ENCODE measurements at places on chromosomes 1 and 21. TPM values are rescaled to one million over a fixed set of nuclear protein-coding genes. Genes with fewer than 3 reads are reported as not detected.

- DNase-seq, result no peak
Measured at GRCh38 chr1:154726896-154727753, 119.1 kb upstream of the ADAR start.

DNA sequence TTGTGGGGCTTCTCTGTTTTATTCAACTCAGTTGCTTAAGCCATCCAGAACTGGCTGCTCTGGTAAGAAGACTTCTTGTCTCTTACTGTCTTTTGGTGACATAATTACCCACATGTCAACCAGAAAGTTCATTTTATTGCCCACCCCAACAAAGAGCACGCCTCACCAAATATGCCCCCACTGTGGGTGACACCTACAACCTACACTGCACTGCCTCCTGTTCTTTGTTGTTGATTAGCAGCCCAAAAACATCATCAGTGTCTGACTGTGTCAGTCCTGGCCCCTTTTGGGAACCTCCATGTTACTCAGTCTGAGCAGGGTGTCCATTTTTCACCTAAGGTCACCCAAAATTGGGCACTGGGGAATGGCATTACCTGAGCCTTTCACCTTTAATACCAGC lies 49.3 kb downstream of the ZNF678 start:
- DNase-seq, result no peak

GRCh38 chr1:59296358-59297256 lies at the start of gene FGGY:
Gene FGGY, plus strand, starts transcription at chr1:59297094. Its CDS starts 24,456 bp downstream, at chr1:59321550.
- peak; percentile 99 for DNase-seq

DNA sequence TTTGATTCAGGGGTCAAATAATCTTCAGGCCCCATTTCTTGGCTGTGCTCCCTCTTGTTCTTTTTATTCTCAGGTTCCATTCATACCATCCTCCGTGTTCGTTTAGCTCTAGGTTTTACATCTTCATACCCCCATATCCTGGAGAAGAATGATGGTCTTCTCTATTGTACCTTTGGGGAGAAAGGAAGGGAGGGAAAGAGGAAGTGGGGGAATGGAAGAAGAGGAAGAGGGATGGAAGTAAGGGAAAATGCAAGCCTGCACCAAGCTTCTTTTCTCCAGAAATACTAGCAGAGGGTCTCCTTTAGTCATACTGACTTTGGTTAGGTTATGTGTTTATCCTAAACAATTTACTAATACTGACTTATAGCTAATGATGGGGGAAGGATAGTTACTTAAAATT lies 52.4 kb downstream of the FNBP1L start:
- DNase-seq, result no peak

DNA sequence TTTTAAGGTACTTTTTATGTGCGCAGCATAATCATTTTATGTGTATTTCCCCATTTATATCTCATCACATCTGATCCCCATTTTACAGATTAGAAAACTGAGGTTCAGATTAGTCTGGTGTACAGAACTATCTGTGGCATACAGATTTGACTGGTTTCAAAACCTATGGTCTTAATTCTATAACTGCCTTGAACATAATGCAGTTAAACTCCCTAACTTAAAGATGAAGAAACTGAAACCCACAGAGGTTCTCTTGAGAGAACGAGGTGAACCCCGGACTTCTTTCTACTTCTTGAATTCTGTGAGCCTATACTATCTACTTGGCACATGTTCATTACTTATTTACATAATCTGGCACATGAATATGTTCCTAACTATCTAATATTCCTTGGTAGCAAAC lies 479.1 kb downstream of the AGBL4 start:
- DNase-seq, result no peak

- DNase-seq, result peak; percentile 68
Measured at GRCh38 chr1:3012456-3013291, 8.6 kb upstream of the ACTRT2 start.

GRCh38 chr1:51444534-51445192 lies 74.4 kb downstream of the EPS15 start:
- no peak for DNase-seq

- DNase-seq, result no peak
Measured at GRCh38 chr1:167499664-167500101, 18.6 kb downstream of the CD247 start.

- DNase-seq, result no peak
Measured at GRCh38 chr1:159181328-159182024, 10.1 kb downstream of the CADM3 start.

DNA sequence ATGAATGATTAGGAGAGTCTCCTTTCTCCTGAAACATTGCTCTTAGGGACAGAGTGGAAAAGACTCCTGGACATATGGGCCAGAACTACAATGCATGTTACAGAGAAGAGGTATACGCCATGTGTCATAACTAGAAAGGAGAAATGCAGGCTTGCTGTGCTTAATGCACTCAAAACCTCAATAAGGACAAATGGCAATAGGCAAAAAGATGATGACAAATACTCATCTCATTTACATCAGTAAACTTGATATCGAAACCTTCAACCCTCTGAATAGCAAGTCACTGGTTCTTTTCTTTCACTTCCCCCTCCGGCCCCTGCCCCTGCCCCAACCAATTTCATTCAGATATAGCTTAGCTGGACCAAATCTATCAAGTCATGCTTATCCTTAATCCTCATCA lies 1.9 kb upstream of the GPR88 start:
- no peak for DNase-seq

DNA sequence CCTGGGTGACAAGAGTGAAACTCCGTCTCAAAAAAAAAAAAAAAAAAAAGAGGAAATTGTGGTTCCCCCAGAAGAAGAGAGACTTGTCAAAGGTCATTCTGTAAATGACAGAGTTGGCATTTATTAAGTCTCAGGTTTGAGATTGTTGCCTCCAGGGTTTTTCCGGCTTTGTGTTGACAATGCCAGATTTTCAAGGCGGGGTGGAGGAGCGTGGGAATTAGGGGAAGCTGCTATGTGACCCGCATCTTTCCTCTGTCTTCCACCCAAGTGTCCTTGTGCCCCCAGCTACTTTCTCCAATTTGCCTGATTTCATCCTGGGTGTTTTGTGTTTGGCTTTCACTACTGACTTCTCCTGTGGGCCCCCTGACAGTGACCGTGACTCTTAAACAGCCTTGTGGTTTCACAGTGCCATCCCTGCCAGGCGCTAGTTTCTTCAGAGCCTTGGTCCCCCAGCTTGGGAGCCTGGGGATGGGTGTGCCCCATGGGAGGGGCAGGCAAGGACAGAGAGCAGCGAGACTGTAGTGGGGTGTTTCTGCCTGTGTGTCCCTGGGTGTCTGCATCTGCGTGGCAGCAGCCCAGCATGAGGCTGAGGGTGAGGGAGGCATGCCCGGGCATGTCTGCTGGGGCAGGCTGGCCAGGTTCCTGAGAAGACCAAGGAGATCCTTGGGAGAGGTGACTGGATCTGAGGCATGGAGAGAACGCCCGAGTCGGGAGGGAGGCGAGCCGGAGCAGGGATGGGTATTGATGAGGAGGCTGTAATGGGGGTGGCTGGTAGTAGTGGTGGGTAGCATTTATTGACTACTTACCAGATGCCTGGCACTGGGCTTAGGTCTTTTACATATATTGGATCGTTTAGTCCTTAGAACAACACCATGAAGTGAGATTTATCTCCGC lies 46.3 kb downstream of the IER5 start:
- peak; percentile 81 for DNase-seq

DNA sequence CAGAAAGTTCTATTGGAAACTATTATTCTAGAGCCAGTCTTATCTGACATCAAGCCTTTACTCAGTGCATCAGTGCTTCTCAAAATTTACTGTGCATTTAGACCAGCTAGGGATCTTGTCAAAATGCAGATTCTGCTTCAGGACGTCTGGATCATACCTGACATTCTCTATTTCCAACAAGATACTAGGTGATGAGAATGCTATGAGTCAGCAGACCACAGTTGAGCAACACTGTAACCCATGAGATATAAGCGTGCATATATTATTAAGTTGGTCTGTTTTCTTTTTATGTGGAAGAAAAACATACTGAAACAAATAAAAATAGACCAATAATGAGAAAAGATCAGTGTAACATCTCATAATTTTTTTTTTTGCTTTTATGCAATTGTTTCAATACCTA lies 40.4 kb upstream of the KCNH1 start:
- DNase-seq, result no peak

DNA sequence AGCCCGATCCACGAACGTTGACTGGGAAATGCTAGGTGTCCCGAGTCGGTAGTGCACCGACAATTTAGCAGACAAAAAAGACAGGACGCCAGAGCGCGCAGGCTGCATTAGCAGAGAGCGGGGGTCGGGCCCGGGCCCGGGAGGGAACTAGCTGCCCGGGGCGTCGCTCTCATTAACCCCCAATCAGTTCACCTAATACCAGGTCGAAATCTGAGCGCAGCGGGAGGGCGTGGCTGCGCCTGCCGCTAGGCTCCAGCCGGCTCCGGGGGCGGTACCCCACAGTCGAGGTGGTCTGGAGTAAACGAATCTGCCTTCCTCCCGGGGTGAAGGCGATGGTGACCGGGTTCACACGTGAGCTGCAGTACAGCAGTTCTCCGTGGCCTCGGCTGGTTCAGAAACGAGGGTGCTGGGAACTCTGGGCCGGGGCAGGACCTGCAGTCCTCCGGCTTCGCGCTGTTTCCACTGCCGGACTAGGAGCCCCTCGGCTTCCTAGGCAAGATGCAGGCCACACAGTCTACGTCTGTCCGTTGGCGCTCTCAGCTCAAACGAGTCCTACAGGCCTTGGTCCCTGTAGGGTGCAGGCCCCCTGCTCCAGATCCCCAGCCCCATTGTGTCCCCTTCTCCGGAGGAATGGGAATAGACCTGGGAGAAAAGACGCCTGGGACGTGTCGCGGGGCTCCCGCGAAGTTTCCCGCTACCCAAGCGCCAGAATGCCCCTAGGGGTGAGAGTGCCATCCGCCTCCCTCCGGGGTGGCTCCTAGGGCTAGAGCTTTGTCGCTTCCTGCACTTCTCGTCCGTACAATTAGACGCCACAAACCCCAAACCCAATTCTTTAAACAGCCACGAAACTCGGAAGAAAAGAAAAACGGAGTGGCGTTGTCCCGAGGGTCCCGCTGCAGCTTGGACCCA lies 2.0 kb downstream of the GFI1 start:
- peak; percentile 66 for DNase-seq

- no peak for DNase-seq
Measured at GRCh38 chr1:232382671-232383070, 247.3 kb downstream of the SIPA1L2 start.

DNA sequence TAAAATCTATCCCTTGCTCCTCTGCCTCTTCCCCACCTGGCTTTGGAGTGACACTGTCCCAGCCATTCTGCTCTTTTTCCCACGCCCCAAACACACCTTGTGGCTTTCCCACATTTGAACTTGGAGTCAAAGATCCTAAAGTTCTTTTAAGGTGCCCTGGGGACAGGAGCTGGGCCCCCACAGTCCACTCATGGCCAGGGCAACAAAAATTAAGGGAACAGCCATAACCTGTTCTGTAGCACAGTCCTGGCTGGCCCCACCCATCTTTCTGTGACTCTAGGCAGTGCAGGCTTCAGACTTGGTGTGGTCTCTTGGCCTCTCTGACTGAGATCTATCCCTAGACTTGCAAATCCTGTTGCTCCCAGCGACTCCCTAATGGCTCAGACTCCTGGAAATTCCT lies 143.0 kb upstream of the MAGI3 start:
- DNase-seq, result no peak

DNA sequence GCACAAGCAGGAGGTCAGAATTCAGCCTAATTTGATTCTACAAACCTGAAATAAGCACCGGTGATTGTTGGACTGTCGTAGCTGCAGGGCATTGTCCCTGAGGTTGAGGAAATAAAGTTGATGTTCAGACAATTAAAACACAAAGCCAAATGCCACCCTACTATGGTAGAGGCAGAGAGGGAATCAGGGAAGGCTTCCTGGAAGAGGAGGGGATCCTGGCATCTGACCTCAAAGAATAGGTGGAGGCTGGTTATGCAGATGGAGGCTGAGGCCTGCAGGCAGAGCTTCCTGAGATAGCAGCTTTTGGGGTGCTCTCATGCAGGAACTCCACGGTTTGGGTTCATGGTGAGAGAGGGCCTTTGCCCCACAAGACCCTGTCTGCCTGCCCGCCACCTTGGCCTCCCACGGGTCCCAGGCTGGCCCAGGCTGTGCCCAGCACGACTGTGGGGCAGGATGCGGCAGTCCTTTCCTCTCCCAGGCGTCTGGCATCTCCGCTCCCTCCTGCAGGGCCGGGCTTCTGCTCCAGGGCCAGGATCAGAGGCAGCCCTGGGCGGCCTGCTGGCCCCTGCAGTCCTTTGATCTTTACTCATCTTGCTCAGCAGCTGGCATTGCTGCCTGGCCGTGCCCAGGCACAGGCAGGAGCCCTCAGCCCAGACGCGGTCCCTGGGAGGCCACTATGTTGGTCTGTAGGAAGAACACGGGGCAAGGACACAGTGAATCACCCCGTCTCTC lies 134.1 kb upstream of the VAMP3 start:
- no peak for DNase-seq

DNA sequence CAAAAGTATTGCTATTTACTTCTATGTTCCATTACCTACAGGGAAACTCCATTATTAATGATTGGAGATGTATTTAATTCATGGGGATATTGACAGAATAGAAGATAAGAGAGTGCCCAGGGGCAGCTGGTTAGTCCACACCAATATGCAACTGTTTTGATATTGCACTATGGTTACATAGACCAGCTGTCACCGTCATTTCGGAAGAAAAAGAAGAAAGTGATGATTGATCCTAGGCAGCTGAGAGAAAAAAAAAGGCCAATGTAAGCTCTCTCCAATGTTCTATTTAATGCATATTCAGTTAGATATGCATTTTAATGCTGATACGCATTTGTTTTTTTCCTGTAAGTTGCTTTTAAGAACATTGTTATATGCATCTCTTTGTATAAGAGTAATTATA lies 1367.2 kb downstream of the KCNT2 start:
- no peak for DNase-seq

DNA sequence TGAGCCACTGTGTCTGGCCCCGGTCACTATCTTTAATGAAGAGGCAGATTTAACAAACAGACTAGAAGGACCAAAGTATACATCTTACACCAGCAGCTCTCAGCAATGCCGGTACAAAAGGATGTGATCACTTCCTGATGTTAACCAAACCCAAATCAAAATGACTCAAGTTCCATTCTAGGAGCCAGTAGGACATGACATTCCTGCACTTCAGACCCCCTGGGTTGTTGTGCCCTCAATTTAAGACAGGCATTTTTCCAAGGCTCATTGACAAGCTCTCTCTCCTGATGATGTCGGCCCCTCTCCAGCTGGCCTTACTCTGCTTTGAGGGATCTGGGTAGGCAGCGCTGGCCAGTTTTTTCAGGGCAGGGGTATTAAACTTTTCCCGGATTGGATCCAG lies 35.1 kb downstream of the YARS1 start:
- no peak for DNase-seq

GRCh38 chr1:200894712-200895442 lies at the start of gene INAVA:
Gene INAVA, plus strand, starts transcription at chr1:200894900. Its CDS starts 3,501 bp downstream, at chr1:200898401.
- DNase-seq, result peak; percentile 63

GRCh38 chr1:171140956-171141687 lies 44.0 kb upstream of the FMO2 start:
- no peak for DNase-seq

KCNA10 gene
- not detected for total RNA-seq

PRAMEF6 gene
- not detected for total RNA-seq

OR2AK2 gene
- not detected for total RNA-seq

LCE1C gene
- not detected for total RNA-seq

NPHS2 gene
- total RNA-seq, result not detected

WNT9A gene
- total RNA-seq, result 7.0 TPM

MAN1C1 gene
- 20.4 TPM for total RNA-seq

SNIP1 gene
- 13.9 TPM for total RNA-seq

RABGGTB gene
- total RNA-seq, result 82.5 TPM

TRIM58 gene
- 4.0 TPM for total RNA-seq
